ENCODE measurements at places on chromosomes 12 and 14.

DNA sequence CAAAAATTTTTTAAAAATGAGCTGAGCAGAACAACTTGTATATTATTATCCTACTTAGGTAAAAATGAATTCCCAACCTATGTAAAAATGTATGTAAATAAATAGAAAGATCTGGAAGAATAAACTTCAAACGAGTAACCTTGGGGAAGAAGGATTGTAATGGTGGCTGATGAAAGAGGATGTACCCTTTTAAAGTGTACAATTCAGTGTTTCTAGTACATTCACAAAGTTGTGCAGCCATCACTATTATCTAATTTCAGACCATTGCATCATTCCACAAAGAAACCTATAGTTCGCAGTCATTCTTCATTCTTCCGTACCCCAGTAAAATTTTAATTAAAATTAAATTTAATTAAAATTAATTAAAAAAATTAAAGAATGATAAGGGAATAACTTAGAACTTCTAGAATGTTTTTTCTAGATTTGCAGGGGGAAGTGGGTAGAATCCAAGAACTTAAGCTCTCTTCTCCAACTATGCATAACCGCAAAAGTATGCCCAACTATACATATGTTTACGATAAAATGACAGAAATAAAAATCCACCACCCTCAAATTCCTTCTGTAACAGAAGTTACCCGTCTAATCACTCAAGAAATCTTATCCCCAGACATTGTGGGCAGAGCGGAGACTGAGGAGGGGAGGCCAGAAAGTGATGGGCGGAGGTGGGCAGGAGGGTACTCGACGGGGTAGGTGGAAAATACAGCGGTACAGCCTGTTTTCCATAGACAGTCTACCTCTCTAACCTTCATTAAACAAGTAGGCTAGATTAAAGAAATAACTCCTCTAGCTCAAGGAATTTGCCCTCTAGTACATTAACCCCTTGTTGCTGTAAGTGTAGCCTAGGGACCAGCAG is 921 bp downstream of the DEPDC4 start:
- no peak for DNase-seq

DNA sequence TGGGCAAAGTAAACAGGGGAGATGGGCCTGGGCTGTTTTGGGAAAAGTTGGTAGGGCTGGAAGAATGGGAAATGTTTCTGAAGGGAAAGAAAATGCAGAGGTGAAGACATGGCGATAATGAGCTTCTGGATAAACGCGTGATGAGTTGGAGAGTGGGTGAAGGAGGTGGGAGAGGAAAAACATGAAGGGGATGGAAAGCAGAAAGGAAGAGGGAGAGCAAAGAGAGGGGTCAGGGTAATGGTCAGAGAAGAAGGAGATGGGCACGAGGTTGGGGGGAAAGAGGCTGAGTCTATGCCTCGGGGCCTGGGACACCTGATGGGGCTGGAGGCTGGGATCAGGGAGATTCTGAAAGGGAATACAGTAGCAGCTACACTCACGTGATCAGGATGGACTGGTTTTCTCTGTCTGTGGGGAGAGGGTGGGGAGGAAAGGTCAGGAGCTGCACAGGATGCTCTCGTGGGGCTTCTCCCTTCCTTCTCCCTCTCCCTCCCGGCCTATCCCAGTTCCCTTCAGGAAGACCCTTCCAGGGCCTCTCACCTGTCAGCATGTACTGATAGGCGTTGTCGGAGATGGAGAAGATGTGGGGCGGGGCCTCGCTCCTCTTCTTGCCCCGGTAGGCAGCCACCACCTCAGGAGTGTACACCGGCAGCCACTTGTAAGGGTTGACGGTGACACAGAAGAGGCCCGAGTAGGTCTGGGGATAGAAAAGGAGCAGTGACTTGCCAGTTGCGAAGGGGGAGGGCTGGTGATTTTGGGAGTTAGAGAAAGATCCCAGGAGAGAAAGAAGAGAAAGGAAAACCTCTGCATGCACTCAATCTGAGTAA is 3.1 kb downstream of the MYH7 start:
- DNase-seq: no peak

GRCh38 chr14:58667900-58668299 is 30.1 kb downstream of the DACT1 start:
- DNase-seq: no peak

DNA sequence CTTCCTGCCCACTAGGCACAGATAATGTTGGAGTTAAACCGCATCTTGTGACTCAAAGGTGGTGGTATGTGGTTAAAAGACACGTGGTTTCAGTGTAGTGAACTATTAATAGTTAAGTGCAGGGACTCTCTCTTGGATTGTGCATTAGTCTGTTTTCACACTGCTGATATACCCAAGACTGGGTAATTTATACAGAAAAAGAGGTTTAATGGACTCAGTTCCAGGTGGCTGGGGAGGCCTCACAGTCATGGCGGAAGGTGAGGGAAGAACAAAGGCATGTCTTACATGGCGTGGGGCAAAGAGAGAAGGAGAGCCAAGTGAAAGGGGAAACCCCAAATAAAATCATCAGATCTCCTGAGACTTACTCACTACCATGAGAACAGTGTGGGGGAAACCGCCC is 362.3 kb downstream of the GLT1D1 start:
- DNase-seq: no peak

DNA sequence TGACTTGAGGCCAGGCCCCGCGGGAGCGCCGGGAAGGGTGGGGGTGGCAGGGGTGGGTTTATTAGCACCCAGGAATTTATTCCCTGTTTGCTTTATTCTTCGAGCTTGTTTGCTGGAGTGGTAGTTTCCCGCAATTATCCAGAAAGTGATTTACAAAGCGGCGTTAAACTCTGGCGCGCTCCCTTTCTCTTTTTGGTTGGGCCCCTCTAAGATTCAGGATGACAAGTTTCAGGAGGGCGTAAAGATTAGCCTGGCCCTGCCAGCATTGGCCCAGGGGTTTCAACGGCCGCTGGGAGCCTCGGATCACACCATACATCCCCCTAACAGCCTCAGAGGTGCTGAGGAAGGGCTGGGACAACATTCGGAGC is 444 bp upstream of the NKX2-8 start:
- no peak for DNase-seq

GRCh38 chr14:62694075-62694474 is 351.2 kb downstream of the KCNH5 start:
- DNase-seq: no peak

GRCh38 chr12:88237954-88238353 is 95.8 kb downstream of the TMTC3 start:
- DNase-seq: no peak

- no peak for DNase-seq
Observed at GRCh38 chr14:90513161-90514014, 116.6 kb downstream of the CALM1 start.

DNA sequence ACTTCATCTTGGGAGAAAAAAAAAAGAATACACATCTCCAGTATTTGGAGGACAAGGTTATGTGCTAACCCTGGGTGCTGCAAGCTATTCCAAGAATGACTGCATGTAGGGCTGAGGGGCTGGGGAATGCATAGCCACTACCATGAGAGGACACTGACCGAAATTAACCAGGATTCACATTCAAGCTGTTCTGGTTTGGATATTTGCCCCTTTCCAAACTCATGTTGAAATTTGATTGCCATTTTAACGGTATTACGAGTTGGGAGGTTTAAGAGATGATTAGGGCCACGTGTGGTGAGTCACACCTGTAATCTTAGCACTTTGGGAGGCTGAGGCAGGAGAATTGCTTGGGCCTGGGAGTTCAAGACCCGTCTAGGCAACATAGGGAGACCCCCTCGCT is 18.5 kb upstream of the MARK3 start:
- DNase-seq: no peak

- DNase-seq: no peak
Observed at GRCh38 chr12:78038541-78038940, 207.8 kb downstream of the NAV3 start.

DNA sequence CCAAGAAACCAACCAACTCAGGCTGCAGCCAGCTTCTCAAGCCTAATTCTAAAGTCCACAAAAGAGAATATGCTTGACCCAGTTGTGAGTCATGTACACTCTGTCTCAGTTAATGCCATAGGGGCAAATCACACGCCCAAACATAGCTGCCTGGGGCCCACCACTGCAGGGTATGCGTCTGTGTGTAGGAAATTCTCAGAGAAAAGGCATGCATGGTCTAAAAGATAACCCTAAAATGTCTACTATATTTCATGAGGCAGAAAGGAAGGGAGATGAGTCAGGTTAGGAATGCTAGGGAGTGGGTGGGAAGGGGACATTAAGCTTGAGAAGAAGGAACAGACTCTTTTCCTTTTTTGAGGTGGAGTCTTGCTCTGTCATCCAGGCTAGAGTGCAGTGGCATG is 22.3 kb upstream of the SPTLC2 start:
- no peak for DNase-seq

GRCh38 chr14:21521501-21521900 is 4.6 kb downstream of the SALL2 start:
- DNase-seq: no peak

DNA sequence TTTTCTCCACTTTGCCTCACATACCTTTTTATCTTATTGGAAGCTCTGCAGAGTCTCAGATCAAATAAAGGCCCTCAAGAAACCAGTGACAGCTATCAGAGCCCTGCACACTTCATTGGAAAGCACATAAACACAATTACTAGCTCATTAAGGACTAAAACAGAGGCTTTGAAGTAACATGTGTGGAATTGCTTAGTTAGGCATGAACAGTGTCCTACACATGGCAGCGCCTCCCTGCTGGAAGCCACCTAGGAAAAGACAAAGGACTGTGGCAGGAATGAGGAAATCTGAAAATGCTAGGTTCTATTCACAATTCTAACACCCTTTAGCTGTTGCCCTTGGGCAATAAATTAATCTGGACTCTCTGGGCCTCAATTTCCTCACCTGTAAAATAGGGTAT is 89.4 kb downstream of the SUDS3 start:
- no peak for DNase-seq

- no peak for DNase-seq
Observed at GRCh38 chr12:125091401-125091800, 26.2 kb downstream of the AACS start.

DNA sequence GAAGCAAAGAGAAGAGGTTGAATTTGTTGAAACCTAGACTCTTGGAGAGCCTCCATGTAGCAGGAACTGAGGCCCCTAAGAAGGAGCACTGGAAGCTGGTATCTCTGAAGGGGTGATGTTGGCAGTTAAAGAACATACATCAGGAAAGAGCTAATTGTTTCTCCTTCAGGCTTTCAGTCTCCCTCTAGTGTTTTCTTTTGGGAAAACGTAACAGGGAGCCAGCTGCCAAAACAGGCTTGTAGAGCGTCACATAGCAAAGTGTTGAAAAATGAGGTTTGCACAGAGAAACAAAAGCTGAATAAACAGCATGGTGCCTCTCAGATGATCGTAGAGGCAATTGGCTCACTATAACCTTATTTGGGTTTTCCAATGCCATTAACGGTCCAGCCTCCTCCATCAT is 46.9 kb upstream of the CAND1 start:
- DNase-seq: no peak

DNA sequence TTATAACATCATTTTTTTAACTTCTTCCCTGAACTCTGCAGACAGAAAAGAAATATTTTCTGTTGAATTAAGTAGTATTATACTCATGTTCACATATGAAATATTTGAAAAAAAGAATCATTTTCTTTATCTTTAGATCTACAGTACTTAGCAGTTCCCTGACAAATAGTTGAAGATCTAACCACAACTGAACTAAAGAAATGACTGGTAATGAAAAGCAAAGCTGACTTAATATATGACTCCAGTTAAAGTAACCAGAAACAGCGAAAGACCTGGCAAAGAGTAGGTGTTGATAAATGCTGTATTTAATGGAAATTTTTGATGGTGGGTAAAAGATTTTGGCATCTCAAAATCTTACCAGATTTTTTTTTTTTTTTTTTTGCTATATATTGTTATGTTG is 207.1 kb upstream of the SLC16A7 start:
- no peak for DNase-seq

DNA sequence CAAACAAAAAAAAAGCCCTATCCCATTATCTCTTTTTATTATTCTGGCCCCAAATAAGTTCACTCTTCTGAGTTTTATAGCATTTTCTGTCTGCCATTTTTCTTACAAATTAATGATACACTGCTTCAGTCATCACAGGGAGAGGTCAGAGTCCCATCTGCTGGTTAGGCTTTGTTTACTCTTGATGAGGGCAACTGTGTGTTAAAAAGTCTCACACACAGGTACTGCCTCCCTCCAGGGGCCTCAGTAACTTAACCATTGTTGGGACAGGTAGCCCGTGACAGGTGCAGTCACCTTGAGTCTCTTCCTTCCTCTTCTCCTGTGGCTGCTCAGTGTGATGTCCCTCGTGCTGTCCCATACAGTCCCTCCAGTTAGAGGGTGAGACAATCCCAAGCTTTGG is 45.5 kb upstream of the SEL1L start:
- DNase-seq: no peak

GRCh38 chr12:129701631-129702101 is 202.2 kb downstream of the TMEM132D start:
- DNase-seq: no peak

GRCh38 chr12:48818831-48819590 is 715 bp downstream of the CACNB3 start:
- DNase-seq: no peak

- DNase-seq: no peak
Observed at GRCh38 chr14:95485222-95485819, 31.1 kb downstream of the SYNE3 start.

DNA sequence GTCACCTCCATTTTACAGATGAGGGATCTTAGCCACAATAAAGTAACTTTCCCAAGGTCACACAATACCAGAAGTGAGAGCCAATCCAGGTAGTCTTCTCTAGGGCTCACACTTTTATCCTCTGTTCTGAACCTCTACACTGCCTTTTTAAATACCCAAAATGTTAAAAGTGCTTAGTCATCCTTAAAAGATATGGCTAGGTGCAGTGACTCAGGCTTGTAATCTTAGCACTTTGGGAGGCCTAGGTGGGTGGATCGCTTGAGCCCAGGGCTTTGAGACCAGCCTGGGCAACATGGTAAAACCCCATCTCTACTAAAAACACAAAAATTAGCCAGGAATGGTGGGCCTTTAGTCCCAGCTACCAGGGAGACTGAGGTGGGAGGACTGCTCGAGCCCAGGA is 104.1 kb upstream of the PPP4R3A start:
- DNase-seq: no peak

DNA sequence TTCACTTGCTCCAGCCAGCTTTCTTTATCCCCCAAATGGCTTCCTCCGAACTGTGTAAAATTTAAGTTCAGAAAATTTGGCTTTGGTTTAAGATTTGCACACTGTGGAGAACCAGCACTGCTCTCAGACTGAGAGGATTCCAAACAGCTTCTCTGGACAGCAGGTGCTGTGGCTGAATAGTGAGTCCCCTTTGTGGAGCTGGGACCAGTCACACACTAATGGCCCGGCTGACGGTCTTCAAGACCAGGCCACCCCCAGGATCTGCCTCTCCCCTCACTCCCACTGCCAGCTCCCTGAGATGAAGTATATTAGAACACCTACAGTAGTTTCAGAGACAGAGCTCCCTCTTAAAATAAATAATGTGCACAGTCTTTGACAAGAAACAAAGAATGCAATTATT is 267.3 kb downstream of the BCAT1 start:
- DNase-seq: no peak

- DNase-seq: no peak
Observed at GRCh38 chr12:34598352-34598827, 576.1 kb downstream of the ALG10 start.
